ENCODE measurements at places on chromosomes 5 and 9. TPM values are rescaled to one million over a fixed set of nuclear protein-coding genes. Genes with fewer than 3 reads are reported as not detected.

DNA sequence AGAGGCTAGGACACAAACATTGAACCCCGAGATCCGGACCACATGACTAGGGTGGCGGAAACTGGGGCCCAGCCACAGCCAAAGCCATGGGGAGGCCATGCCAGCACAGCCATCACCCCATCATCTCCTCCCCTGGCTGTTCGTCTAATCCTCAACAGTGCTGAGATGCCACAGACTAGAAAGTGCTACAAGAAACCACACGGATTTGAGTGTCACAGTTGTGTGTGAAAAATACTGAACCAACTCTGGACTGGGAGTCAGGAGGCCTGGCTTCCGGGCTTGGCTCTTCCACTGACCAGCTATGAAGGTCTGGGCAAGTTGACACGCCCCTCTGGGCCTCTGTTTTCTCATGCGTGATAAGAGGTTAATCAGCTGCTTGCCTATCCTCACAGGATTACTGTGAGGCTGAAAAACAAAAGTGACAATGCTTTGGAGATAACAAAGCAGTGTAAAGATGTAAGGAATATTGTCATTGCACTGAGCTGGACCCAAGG lies 38.8 kb upstream of the SHB start:
- no peak for DNase-seq
- H3K27me3 ChIP-seq, result no peaks in the 10 kb centered on the region
- no peaks in the 10 kb centered on the region for H3K36me3 ChIP-seq
- no peak overlapping the region for H3K27ac ChIP-seq

Gene BTNL3
- total RNA-seq, result not detected

- no peak overlapping the region for H3K27ac ChIP-seq
- peak overlapping the region; percentile 9 for H3K4me3 ChIP-seq
- no peaks in the 10 kb centered on the region for H3K36me3 ChIP-seq
These were observed 66.4 kb downstream of the RETREG1 start for GRCh38 chr5:16550316-16550952.

DNA sequence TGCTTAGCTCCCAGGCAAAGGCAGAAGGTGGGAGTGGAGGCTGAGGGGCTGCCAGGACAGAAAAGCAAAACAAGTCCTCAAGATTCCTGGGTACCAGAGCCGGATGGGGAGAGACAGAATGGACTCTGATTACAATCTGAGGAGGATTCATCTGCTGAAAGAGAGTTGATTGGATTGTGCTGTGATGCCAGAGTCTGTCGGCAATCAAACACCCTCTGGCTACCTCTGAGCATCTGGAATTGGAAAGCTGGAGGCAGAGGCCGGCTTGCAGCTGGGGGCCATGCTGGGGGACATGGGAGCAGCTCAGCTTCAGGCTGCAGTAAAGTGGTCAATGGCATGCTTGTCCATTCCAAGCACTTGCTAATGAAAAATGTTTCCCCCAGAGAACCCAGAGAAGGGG lies 59.3 kb downstream of the ASTN2 start:
- H3K4me1 ChIP-seq, result peaks cover 5% of the 10 kb centered on the region
- no peaks in the 10 kb centered on the region for H3K36me3 ChIP-seq
- no peak overlapping the region for H3K4me3 ChIP-seq
- no peak for DNase-seq
- no peaks in the 10 kb centered on the region for H3K27me3 ChIP-seq
